ENCODE measurements at places on chromosomes 11 and 22.

- DNase-seq: no peak
These were observed 7.5 kb downstream of the FXYD6 start for GRCh38 chr11:117868815-117869561.

GRCh38 chr22:25025491-25026400 lies 73.2 kb downstream of the KIAA1671 start:
- no peak for DNase-seq

DNA sequence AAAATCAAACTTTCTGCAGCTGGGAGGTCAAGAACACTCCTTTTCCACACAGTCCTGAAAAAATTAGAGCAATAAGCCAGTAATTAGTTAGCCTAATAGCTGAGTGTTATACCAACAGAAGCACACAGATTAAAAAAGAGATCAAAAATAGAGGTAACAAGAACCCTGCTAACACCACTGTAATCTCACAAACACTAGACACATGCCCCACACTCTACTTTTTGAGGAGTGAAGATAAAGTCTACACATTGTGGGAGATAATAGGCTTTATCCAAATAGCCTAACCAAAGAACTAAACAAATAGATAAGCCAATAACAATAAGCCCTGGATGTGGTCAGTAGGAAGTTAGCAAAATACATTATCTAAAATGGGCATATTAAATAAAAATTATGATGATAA lies 372.7 kb upstream of the ANO5 start:
- DNase-seq: no peak

- DNase-seq: no peak
These were observed 54.1 kb upstream of the ARHGAP42 start for GRCh38 chr11:100632941-100633452.

- no peak for DNase-seq
These were observed 20.3 kb downstream of the PPP2R1B start for GRCh38 chr11:111745719-111746504.

Data from A549 (cell line).